ENCODE measurements at places on chromosomes 16 and 17.

DNA sequence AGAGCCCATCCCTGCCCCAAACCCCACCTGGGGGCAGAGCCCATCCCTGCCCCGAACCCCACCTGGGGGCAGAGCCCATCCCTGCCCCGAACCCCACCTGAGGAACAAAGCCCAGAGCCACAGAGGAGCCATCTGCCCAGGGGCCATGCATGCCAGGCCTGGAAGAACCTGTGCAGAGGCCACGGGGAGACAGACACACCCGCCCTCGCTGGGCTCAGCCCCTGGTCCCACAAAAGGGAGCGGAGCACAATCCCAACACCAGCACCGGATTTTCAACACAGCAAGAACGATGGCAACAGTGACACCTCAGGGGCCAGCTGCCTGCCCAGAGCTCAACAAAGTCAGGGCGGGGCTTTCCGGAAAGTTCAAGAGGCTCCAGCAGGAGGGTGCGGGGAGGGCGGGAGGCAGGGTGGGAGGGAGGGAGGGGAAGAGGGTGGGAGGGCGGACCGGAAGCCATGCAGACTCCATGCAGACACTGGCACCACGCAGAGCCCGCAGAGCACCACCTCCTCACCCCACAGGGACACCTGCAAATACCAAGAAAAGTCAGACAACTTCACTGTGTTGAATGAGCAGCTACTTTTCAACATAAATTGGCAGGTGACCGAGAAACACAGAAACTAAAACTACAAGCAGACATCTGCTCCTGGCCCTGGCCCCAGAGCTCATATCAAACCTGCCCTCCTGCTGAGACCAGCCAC is 27.9 kb upstream of the C16orf95 start:
- no peak for DNase-seq

GRCh38 chr17:57655553-57655952 is 89.5 kb downstream of the CCDC182 start:
- no peak for DNase-seq

GRCh38 chr16:69107316-69107962 is 2.0 kb downstream of the HAS3 start:
- DNase-seq = no peak

- DNase-seq = no peak
Observed at GRCh38 chr17:48004983-48005382, 32.6 kb downstream of the COPZ2 start.

DNA sequence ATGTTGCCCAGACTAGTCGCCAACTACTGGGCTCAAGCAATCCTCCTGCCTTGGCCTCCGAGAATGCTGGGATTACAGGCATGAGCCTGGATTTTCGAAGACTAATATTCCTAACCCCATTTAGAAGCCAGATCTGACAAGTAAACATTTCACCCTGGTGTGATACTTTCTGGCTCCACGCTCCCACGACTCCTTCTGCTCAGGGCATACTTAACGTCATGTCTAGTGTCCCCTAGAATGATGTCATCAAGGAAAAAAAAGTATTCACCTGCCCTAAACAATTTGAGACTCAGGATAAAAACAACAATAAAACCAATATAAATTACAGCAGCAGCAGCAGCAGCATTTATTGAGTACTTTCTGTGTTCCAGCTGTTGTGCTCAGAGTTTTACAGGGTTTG is 13.2 kb downstream of the ITGB3 start:
- no peak for DNase-seq

DNA sequence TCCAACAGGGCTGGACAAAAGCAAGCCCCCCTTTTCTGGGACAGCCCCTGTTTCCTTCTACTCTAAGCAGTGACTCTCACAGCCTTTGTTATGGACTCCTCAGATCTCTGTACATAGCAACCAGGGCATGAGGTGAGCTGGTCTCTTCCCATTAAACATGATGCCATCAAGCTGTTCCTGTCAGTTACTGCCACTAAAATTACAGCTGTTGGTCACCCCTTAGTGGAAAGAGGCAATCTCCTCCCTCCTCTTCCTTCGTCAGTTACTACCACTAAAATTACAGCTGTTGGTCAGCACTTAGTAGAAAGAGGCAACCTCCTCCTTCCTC is 95.2 kb upstream of the SMIM36 start:
- DNase-seq = no peak

DNA sequence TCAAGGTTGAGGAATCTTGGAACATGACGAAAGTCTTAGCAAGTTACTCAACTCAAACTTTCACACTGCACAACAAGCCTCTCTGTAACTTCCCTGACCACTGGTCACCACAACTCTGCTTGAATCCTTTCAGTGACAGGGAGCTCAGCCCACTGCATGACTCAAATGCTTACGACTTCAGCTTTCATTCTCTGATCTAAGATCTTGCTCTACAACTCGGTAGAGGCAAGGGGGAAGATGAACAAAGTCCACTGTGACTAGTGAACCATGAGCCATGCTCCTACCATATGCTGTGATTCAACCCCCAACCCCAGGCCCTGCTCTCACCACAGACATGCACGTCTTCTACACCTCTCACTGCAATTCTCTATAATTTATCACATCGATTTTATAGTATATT is 160.9 kb downstream of the SLC39A11 start:
- DNase-seq = no peak

DNA sequence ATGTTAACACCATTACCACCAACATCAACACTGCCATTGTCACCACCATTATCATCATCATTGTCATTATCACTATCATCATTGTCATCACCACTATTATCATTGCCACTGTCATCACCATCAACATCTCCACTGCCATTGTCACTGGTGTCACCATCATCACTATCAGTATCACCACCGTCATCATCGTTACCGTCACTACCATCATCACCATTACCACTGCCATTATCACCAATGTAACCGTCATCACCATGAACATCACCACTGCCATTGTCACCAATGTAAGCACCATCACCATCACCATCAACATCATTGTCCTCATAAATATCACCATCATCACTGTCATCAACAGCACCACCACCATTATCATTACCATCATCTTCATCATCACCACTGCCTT is 633.2 kb upstream of the EEF2KMT start:
- DNase-seq = no peak
